Smooth muscle cell of bladder (primary cell): ENCODE measurements at places on chromosomes 6 and 20. TPM values are rescaled to one million over a fixed set of nuclear protein-coding genes. Genes with fewer than 3 reads are reported as not detected.

Gene CYB5R4
- 2.8 and 3.3 TPM in 2 replicates for total RNA-seq

Gene RFX6
- total RNA-seq, result not detected in 2 replicates

Gene MUC22
- not detected in 2 replicates for total RNA-seq

Gene CRISP2
- not detected in 2 replicates for total RNA-seq

Gene SIM1
- total RNA-seq, result not detected in 2 replicates

Gene OR2H1
- total RNA-seq, result 0.14 TPM in 1 of 2 replicates, not detected in the other

Gene ULBP1
- total RNA-seq, result under 0.01 TPM in 1 of 2 replicates, not detected in the other

Gene LST1
- total RNA-seq, result not detected in 2 replicates

Gene PRR18
- total RNA-seq, result not detected in 2 replicates

Gene SNAI1
- 0.43 and 0.92 TPM in 2 replicates for total RNA-seq

Gene POFUT1
- total RNA-seq, result 39.1 and 41.1 TPM in 2 replicates
